ENCODE measurements at places on chromosomes 2 and 18.

DNA sequence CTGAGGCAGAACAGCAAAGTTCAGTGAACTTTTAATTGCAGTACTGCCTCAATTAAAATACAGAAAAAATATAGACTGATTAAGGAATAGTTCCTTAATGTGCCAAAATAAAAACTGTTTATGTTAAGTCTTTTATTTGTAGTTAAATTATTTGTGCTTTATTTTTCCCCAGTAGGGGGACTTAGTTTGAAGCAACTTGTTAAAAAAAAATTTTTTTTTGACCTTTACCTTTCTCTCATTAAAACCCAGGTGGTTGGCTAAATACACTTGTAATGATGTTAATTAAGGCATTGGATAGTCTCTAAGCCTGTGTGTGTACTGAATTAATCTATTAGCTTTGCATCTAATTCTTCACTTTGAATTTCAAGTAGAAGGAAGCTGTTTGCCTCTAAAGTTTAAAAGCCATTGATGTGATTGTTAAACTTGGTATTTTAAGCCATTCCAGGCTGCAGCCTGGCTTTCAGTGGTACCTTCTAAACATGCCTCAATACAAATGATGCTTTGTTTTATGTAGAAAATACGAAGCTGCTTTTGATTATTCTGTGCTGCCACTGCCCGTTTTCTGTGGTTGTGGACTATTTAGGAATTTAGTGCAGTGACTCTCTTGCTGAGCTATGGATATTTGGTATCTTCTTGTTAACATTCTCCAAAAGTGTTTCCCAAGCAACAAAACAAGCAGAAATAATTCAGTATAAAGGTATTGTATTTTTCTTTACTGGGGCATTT, 102.9 kb downstream of the TANC1 start:
- no peak for DNase-seq

DNA sequence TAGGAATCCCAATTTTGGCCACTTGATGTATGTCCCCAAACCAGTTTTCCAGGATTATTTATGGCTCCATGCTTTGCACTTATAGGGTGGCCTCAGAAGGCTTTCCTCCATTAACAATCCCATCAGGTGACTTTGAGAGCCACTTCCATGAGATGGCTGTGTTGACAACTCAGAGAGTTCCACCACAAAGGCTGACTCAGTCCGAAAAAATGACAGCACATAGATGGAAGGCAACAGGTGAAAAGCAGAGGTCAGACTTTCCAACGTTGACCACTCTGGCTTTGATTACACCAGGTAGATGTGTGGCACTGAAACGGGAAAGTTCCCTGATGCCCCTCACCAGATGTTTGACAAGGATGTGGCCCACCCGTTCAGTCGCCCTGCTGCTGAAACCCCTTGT, 431.4 kb upstream of the TNP1 start:
- DNase-seq, result no peak

GRCh38 chr2:177147834-177148445, 64.7 kb upstream of the HNRNPA3 start:
- no peak for DNase-seq

DNA sequence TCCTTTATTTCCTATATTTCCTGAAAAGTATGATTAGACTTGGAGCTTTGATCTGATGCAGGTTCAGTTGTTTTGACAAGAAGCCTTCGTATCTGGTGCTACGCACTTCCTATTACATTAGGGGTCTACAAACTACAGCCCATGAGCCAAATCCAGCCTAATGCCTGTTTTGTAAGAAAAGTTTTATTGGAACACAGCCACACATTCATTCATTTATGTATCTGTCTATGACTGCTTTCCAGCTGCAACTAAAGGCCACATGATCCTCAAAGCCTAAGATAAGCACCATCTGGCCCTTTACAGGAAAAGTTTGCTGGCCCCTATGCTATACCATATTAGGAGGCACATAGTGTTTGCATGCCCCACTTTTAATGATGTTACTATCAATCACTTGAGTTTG, 26.0 kb downstream of the EIF2AK3 start:
- DNase-seq, result no peak

DNA sequence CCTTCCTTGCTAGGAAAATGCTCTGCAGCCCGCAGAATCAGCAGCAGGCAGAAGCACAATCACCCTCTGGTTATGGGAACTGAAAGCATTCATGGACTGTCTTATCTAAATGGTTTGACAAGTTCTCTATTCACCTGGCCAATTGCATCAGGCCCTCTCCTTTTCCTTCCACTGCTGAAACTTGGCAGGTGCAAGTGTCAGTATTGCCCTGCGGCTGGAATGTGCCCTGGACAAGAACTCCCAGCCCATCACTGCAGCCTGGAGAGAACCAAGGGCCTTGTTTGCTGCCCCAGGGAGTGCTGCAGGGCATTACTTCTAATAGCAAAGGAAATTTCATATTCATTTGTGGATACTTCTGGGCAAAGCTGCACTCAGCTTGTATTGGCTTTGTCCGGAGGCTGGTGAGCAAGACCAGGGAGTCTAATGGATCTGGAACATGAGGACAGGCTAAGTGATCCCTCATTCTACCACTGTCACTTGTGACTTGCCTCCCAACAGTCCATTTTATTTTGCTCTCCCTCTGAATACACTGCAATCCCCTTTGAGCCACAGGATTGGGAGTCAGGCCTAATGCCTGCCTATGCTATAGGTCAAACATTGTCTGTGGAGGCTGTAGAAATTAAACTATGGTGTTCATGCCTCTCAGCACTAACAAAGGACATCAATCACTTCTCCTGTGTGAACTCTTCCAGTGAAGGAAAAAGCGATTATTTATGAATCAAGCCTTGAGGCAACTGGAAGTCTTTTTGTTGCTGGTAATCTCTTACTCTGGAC, 116.9 kb downstream of the LYPD6B start:
- DNase-seq, result no peak

DNA sequence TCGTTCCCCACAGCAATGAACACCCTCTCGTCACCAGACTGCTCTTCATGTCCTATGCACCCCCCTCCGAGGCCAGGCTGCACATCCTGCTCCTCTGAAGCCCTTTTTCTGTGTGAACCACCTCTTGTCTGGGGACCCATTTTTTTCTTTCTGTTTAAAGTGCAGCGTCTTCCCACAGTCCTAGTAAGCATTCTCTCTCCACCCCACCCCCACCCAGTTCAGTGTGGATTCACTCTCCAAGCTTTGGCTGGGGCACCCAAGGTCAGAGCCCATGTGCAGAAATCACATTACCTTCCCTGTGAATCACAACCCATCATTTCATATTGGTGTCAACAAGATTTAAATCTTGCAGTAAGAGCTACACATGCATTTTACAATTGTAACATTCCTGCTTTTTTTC, 26.4 kb upstream of the PKDCC start:
- DNase-seq, result peak; percentile 43

DNA sequence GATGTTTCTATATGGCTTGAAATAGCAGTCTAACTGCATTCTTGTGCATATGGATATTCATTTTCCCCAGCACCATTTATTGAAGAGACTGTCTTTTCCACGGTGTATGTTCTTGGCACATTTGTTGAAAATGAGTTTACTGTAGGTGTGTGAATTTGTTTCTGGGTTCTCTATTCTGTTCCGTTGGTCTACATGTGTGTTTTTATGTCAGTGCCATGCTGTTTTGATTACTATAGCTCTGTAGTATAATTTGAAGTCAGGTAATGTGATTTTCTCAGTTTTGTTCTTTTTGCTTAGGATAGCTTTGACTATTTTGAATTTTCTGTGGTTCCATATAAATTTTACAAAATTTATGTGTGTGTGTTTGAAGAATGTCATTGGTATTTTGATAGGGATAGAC, 201.0 kb downstream of the MBD5 start:
- no peak for DNase-seq

GRCh38 chr18:46369323-46369722, 265.1 kb downstream of the HAUS1 start:
- no peak for DNase-seq

GRCh38 chr2:86078774-86079545, 26.7 kb downstream of the POLR1A start:
- no peak for DNase-seq

DNA sequence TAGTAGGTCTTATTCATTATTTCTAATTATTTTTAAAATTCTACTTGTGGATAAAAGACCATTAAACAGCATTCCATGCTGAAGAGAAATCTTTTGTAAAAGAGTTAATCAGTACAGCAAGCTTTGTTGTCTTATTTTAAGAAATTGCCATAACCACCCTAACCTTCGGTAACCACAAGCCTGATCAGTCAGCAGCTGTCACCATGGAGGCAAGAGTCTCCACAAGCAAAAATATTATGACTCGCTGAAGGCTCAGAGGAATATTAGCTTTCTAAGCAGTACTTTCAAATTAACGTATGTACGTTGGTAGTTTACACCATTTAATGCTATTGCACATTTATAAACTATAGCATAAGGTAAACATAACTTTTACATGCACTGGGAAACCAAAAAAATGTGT, 650.5 kb upstream of the LINC00305 start:
- DNase-seq, result no peak

DNA sequence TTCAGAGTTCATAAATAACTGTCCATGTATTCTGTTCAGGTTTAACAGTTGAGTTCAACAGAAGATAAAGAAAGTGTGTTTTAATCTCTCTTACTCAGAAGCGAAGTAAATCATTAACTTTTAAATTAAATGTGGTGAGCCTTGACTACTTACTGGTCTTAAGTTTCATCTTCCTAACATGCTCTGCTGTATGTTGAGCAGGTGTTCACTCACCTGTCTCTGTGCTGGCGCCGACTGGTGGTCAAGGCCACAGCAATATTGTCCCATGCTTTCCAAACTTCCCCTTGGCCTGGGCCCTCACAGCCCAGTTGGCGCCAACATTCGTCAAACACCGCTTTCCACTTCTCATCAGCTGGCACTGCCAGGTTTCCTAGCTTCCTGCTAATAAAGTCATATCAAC, 17.0 kb upstream of the MPP4 start:
- DNase-seq, result no peak

GRCh38 chr2:34005901-34006300, 406.8 kb upstream of the FAM98A start:
- DNase-seq, result no peak

- no peak for DNase-seq
Observed at GRCh38 chr2:6653281-6653750, 212.4 kb downstream of the CMPK2 start.

DNA sequence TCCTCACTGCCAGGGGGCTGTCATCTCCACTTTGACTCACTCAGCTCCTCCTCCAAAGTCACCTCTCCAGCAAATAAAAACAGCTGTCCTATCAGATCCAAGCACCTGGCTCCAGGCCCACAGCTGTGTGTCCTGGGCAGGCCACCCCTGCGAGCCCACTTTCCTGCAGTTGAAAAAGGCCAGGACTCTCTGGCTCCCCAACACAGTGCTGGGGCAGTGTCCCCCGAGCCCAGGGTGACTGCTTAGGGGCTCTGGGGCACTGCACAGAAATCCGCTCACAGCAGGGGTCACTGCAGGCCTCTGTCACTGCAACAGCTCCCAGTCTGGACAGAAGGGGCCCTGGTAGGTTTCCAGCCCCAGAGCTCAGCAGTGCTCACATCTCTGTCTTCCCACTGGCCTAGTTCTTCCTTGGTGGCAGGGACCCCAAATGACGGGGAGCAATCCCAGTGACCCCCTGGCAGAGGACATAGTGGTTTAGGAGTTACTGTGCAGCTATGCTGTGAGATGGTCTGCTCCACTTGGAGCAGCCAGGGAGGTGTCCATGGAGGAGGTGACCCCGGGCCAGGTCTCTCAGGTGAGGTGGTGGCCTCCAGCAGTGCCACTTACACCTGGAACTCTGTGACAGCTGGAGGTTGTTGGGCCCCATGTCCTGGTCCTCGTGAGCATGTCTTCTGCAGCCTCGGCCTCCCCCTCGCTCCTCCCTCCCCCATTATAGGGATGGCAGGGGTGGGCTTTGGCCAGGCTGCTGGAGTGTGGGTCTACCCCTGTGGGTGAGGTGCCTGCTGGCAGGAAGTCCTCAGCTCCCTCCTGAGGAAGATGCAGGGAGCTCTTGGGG, 35.5 kb downstream of the HS6ST1 start:
- DNase-seq, result no peak

DNA sequence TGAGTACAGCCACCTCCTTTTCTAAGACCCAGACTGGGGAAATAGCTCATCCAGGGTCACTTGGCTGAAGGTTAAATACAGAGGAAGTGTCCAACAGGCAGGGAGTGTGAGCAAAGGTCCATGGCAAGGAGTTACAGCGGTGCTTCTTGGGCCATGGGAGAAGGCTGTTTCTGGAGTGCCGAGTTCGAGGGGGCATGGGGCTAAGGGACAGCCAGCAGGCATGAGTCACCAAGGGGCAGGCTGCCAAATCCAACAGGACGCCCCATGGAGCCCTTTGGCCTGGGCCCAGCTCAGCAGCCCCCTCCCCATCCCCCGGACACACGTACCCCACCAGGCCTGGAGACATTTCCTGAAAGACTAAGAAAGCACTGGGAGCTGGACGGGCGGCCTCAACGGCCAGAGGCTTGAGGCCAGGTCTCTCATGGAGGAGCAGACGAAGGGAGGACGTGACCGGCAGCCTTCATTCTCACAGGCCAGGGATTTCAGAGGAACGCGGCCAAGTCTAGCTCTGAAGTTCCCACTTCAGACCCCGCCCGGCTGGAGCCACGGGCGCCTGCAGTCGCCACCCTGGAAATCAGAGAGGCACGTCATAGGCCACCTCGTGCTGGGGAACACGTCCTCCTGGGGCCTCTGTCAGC, 160.4 kb downstream of the SMAD7 start:
- no peak for DNase-seq

GRCh38 chr2:42951263-42951938, 159.0 kb upstream of the HAAO start:
- no peak for DNase-seq

GRCh38 chr2:14352067-14352466, 280.4 kb upstream of the LRATD1 start:
- no peak for DNase-seq

DNA sequence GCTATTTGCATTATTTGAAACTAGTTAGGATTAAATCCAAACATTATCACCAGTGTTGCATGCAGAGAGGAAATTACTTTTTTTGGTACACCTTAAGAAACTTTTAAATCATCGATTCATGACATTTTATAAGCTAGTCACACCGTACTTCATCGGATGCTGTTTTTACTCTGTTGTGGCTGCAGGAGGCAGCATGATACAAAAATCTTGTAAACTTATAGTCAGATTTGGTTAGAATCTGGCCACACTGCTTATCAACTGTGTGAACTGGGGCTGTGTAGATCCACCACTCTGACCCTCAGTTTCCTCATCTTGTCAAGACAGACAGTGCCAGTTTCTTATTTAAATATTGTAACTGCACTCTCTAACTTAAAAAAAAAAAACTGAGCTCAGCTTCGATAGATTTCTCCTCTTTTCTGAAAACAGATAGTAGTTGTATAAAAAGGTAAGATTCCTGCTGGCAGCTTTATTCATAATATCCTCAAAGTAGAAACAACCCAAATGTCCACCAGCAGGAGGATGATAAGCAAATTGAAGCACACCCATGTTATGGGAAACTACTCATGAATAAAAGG, 77.8 kb downstream of the RAPGEF4 start:
- no peak for DNase-seq

Data from AG04450 (cell line).